ENCODE measurements at places on chromosomes 6 and 20. TPM values are rescaled to one million over a fixed set of nuclear protein-coding genes. Genes with fewer than 3 reads are reported as not detected.

GPR31 gene
- not detected for total RNA-seq

MAD2L1BP gene
- total RNA-seq = 31.7 TPM

DYNLRB1 gene
- 81.0 TPM for total RNA-seq

RAD21L1 gene
- not detected for total RNA-seq

ABT1 gene
- total RNA-seq = 34.8 TPM

CDK19 gene
- total RNA-seq = 23.8 TPM

MOG gene
- total RNA-seq = not detected

PCSK2 gene
- not detected for total RNA-seq

USP49 gene
- total RNA-seq = 2.4 TPM

CD93 gene
- 1.3 TPM for total RNA-seq

MATN4 gene
- total RNA-seq = not detected

ZNFX1 gene
- 78.4 TPM for total RNA-seq

GRM1 gene
- total RNA-seq = not detected

All from CD4-positive, alpha-beta memory T cell (primary cell).